Uterus (tissue), 4 donors: ENCODE measurements at places on chromosomes 3 and 15. TPM values are rescaled to one million over a fixed set of nuclear protein-coding genes. Genes with fewer than 3 reads are reported as not detected.

The KBTBD12 gene
- total RNA-seq, result not detected

The COL6A5 gene
- total RNA-seq, result not detected

The ARL13B gene
- 23.6 TPM for total RNA-seq

The PLSCR2 gene
- not detected for total RNA-seq

The HRG gene
- total RNA-seq, result not detected

The FAM227B gene
- total RNA-seq, result 2.6 TPM

The SLC28A1 gene
- total RNA-seq, result not detected

The GADL1 gene
- not detected for total RNA-seq

The NMB gene
- 3.1 TPM for total RNA-seq

The ZBTB38 gene
- total RNA-seq, result 125 TPM

The CPLX3 gene
- total RNA-seq, result not detected
